ENCODE measurements at places on chromosomes 16 and 17. TPM values are rescaled to one million over a fixed set of nuclear protein-coding genes. Genes with fewer than 3 reads are reported as not detected.

Gene KCNH4
- total RNA-seq: 0.71 TPM

DNA sequence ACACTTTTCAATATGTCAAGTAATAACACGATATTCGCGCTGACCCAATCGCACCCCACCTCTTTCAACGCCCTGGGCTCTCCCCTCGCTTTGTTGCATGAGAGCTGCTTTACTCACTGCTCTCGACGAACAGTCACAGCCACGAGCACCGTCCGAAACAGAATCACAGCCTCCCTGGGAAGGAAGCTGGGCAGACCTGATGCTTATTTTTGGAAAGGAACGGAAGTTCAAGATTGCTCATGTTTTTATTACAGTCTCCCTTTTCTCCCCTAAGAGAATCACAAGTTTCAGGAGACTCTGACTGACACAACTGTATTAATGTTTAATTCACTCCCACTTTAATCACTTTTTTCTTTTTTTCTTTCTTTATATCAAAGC, 67.8 kb downstream of the ANKRD11 start:
- no peaks in the 10 kb centered on the region for H3K36me3 ChIP-seq
- H3K27me3 ChIP-seq: peaks cover 11% of the 10 kb centered on the region
- peak overlapping the region; percentile 7 for H3K27ac ChIP-seq
- no peak overlapping the region for H3K4me3 ChIP-seq

DNA sequence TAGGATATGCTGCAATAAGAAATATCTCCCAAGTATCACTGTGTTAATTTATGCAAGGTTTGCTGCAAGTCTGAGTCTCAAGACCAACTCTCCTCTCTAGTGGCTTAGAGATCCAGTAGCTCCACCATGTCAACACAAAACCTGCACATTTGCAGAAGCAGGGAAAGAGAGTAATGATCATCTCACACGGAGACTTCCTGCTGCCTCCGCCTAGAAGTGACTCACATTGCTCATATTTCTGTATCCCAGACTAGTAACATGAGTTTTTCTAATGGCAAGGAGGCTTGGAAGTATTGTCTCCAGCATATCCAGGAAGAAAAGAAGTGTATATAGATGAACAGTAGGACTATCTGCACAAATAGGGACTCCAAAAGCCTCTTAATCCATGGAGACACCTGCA, 15.0 kb upstream of the IRX6 start:
- DNase-seq: no peak
- no peak overlapping the region for H3K4me3 ChIP-seq
- H3K4me1 ChIP-seq: no peaks in the 10 kb centered on the region

Gene MYLK3
- 0.49 TPM for total RNA-seq

Gene KRTAP2-2
- not detected for total RNA-seq

- no peak overlapping the region for H3K27ac ChIP-seq
- DNase-seq: no peak
Measured at GRCh38 chr17:57113011-57113410, 28.0 kb downstream of the AKAP1 start.

Measured in glutamatergic neuron (in vitro differentiated cells).